ENCODE measurements at places on chromosomes 1 and 21.

DNA sequence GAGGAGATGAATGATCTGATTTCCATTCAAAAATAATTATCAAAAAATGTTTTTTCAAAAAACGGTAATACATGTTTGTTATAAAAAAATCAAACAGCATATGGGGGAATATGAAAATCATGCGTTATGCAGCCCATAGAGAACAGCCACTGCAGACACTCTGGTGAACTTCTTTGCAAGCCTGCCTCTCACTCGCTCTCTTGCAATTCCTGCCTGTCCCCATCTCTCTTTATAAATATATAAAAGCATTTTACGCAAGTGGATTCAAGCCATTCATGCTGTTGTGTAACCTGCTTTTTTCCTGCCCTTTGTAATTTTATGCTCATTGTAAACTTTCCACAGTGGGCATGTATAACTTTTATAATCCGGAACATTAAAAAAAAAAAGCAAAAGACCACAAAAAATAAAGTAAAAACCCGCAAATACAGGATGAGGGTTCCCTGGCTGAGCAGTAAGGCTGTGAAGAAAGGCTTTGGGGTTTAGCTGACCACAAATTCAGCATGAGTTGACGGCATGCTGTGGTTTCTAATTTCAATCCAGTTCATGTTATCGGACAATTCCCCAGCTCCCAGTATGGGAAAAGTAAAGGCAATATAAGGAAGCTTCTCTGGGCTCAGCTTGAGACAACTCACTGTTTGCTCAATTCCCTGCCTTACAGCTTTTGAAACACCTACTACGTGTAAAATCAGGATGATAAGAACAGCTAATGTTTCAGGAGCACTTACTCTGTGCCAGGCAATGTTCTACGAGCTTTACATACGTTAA is 52.8 kb upstream of the ZBTB40 start:
- DNase-seq, result no peak

GRCh38 chr1:96538111-96538641 is 183.4 kb upstream of the PTBP2 start:
- no peak for DNase-seq

GRCh38 chr1:176134666-176135065 is 72.4 kb downstream of the COP1 start:
- no peak for DNase-seq

DNA sequence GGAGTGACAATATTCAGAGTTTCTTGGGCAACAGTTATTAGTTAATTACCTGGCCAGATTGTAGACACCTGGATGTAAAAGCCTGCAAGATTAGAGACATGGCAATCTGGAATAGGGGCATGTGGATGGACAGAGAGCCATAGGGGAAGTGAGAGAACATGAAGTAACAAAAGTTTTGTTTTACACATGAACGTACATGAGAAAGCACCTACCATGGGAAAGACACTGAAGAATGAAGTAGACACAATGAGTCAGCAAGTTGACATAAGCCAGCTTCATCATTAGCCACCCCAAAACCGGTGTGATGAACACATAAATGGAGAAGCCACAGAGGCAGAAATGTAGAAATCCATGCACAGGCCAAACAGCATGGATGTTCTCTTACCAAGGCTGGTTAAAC is 462.1 kb upstream of the C1orf87 start:
- DNase-seq, result no peak

DNA sequence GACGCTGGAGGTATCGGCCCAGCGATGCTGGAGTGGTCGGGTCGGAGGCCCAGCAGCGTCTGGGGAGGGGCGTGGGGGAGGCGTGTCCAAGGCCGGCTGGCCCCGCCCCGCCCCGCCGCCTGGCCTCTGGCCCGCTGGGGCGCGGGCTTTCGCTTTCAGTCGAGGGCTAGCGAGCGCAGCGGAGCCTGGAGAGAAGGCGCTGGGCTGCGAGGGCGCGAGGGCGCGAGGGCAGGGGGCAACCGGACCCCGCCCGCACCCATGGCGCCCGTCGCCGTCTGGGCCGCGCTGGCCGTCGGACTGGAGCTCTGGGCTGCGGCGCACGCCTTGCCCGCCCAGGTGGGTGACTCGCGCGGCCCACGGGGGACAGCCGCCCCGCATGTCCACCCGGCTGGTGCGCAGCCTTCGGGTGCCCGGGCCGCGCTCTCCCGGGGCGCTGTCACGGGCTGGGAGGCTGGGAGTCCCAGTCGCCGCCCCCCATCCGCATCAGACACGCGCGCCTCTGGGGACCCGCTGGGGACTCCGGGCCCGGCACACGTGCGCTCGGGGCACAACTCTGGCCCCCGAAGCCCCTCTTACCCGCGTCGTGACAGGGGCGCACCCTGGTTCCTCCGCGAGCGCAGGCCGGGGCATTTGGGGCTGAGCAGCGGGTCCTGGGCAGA is at the start of gene TNFRSF1B:
Gene TNFRSF1B, plus strand, starts transcription at position 158 of the 659 bp plus-strand sequence. Its CDS starts 101 bp downstream, at position 259.
- DNase-seq, result no peak
